ENCODE measurements at places on chromosomes 6 and 20. TPM values are rescaled to one million over a fixed set of nuclear protein-coding genes. Genes with fewer than 3 reads are reported as not detected.

DNA sequence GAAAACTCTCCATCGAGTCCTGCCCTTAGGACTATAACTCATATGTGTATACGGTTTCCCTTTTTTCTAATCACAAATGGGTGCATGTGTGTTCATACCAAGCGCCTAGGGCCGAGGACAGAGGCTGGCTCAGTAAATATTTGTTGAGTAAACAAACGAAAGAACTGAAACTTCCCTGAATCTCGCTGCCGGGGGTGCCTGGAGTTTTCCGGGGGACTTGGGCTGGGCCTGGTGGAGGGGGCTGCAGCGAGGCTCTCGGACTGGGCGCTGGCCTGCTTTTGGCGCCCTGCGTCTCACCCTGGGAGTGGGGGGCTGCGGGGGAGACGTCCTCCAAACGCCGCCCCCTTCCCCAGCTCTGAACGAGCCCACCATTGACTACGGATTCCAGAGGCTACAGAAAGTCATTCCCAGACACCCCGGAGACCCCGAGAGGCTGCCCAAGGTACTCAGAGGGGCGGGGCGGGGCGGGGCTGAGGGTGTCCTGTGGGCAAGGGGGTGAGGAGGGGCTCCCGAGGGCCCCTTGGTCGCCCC is 49.0 kb downstream of the CPXM1 start:
- H3K27ac ChIP-seq: no peak overlapping the region
- H3K36me3 ChIP-seq: no peaks in the 10 kb centered on the region
- no peak for DNase-seq
- peaks cover 48% of the 10 kb centered on the region for H3K27me3 ChIP-seq

DNA sequence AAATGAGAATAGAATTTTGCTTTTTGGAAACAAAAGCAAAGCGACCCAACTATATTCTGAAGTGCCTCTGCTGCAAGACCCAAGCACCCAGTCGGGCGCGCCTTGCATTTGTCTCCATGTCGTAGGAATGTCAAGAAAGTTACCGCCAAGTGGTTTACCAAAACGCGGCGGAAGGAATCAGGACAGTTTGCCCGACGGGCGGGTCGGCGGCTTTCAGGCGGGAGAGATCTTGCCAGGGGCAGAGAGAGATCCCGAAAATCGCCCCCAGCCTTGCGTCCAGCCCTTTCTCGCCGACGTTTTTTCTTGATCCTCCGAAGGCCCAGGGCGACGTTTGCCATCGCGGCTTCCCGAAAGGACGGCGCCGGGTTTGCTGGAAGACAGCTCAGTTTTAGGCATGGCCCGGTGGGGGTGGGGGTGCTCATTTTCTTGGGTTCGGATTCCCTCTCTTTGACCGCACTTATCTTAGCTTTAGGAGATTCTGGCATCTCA is 4.0 kb upstream of the LIN28B start:
- H3K27me3 ChIP-seq: no peaks in the 10 kb centered on the region
- H3K27ac ChIP-seq: peak overlapping the region; percentile 99
- peak; percentile 77 for DNase-seq
- peaks cover 2% of the 10 kb centered on the region for H3K4me1 ChIP-seq

GRCh38 chr6:108961985-108962384 is 113.8 kb downstream of the ARMC2 start:
- no peaks in the 10 kb centered on the region for H3K27me3 ChIP-seq
- DNase-seq: no peak
- no peaks in the 10 kb centered on the region for H3K36me3 ChIP-seq
- H3K4me3 ChIP-seq: no peak overlapping the region

DNA sequence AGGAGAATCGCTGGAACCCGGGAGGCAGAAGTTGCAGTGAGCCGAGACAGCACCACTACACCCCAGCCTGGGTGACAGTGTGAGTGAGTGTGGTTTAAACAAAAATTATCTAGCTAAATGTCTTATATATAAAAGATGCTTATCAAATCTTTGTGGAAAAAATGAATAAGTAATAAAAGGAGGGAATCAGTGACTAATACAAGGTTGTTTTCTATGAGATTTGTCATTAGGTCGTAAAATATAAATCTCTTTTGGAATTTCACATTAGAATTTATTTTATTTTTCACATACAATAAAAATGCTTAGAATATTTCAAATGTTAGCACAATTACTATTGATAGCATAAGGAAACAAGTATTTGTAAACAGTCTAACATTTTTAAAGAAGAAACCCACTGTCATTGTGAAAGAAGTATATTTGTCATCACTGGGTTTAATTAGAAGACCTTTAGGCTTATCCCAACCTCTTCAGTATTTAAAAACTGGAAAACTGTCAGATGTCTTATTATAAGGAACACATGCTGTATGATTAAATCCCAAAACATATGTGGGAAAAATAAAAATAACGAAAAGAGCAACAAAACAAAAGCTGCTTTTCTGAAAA is 47.1 kb downstream of the ASCC3 start:
- no peaks in the 10 kb centered on the region for H3K4me1 ChIP-seq
- H3K4me3 ChIP-seq: no peak overlapping the region
- no peak overlapping the region for H3K27ac ChIP-seq
- no peaks in the 10 kb centered on the region for H3K27me3 ChIP-seq
- no peak for DNase-seq

GRCh38 chr6:170438402-170438753 is 114.7 kb downstream of the PSMB1 start:
- peaks cover 5% of the 10 kb centered on the region for H3K36me3 ChIP-seq
- H3K4me1 ChIP-seq: no peaks in the 10 kb centered on the region
- peak; percentile 82 for DNase-seq

GRCh38 chr20:5667705-5668528 is 82.3 kb upstream of the SHLD1 start:
- no peak overlapping the region for H3K4me3 ChIP-seq
- no peaks in the 10 kb centered on the region for H3K4me1 ChIP-seq
- H3K36me3 ChIP-seq: no peaks in the 10 kb centered on the region
- no peaks in the 10 kb centered on the region for H3K27me3 ChIP-seq
- DNase-seq: no peak
- no peak overlapping the region for H3K27ac ChIP-seq

PAK5 gene
- 0.20 TPM for total RNA-seq

THBS2 gene
- total RNA-seq: 15.5 TPM

TAAR1 gene
- total RNA-seq: not detected

HAO1 gene
- not detected for total RNA-seq
